RPMI7951 (cell line): ENCODE measurements at places on chromosomes 13 and 19. TPM values are rescaled to one million over a fixed set of nuclear protein-coding genes. Genes with fewer than 3 reads are reported as not detected.

Gene CACNG7
- not detected in 2 replicates for total RNA-seq

Gene CTU1
- total RNA-seq: 3.6 and 6.8 TPM in 2 replicates

Gene FUT2
- not detected in 2 replicates for total RNA-seq

Gene ZNF808
- 9.6 and 13.6 TPM in 2 replicates for total RNA-seq

Gene PGLYRP1
- not detected in 2 replicates for total RNA-seq

Gene COL5A3
- 3.0 and 4.8 TPM in 2 replicates for total RNA-seq

Gene MADCAM1
- 0.12 TPM in 1 of 2 replicates, not detected in the other for total RNA-seq

Gene ZNF428
- 49.5 and 62.6 TPM in 2 replicates for total RNA-seq

Gene GFY
- not detected in 2 replicates for total RNA-seq

Gene DIRAS1
- 0.96 and 1.9 TPM in 2 replicates for total RNA-seq

Gene PLVAP
- total RNA-seq: not detected in 2 replicates

Gene RNF113B
- total RNA-seq: not detected in 2 replicates

Gene NBEA
- total RNA-seq: 2.0 and 2.5 TPM in 2 replicates

Gene SAMD4B
- 41.5 and 48.8 TPM in 2 replicates for total RNA-seq
